ENCODE measurements at places on chromosomes 6 and 20. TPM values are rescaled to one million over a fixed set of nuclear protein-coding genes. Genes with fewer than 3 reads are reported as not detected.
A peak's percentile ranks its signal among the peaks of the same experiment; 100 is the strongest.

GRCh38 chr20:44477151-44477550, 1.5 kb downstream of the TTPAL start:
- peak; percentile 63 for DNase-seq

TMEM63B gene
- 121 TPM for total RNA-seq

DNA sequence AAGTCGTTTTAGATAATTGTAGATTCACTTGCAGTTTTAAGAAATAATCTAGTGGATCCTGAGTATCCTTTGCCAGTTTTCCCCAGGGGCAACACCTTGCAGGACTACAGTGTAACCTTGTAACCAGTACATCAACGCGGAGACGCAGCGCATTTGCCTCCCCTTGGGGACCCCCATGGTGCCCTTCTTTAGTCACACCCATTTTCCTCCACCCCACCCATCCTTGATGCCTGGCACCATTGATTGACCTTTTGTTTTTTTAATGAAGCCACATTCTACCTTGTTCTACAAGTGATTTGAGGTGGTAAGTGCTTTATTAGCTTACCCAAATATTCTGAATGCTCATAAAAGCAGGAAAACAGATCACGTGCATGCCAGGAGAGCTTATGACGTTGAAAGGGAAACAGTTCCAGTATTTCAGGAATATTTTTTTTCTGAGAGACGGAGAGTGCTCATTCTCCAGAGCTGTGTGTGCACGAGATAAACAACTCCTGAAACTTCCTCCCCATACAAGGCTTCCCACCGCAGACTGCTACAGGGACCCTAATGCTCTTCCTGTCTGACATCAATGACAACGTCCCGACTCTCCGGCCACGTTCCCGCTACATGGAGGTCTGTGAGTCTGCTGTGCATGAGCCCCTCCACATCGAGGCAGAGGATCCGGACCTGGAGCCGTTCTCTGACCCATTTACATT, 35.7 kb downstream of the CDH26 start:
- DNase-seq = no peak

- DNase-seq = no peak
These were observed 8.5 kb downstream of the MTCH1 start for GRCh38 chr6:36977470-36977941.

GRCh38 chr6:18920701-18921100, 533.6 kb downstream of the RNF144B start:
- no peak for DNase-seq

GID8 gene
- 43.2 TPM for total RNA-seq

SNX3 gene
- 147 TPM for total RNA-seq

SNPH gene
- 7.6 TPM for total RNA-seq

CLDN20 gene
- total RNA-seq = 0.26 TPM

MICA gene
- total RNA-seq = 32.3 TPM

GJA10 gene
- not detected for total RNA-seq

TRIM10 gene
- total RNA-seq = not detected

DNA sequence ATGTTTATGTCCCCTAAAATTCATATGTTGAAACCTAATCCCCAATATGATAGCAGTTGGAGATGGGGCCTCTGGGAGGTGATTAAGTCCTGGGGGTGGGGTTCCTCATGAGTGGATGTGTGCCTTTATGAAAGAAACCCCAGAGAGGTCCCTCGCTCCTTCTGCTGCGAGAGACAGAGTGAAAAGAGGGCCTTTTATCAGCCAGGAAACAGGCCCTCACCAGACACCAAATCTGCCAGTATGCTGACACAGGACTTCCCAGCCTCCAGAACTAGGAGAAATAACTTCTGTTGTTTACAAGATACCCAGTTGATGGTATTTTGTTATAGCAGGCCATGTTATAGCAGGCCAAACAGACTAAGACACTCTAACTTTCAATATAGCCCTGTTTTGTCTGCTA, 100.9 kb upstream of the NFATC2 start:
- DNase-seq = no peak

SLC23A2 gene
- 23.8 TPM for total RNA-seq

TNNC2 gene
- total RNA-seq = not detected

DNA sequence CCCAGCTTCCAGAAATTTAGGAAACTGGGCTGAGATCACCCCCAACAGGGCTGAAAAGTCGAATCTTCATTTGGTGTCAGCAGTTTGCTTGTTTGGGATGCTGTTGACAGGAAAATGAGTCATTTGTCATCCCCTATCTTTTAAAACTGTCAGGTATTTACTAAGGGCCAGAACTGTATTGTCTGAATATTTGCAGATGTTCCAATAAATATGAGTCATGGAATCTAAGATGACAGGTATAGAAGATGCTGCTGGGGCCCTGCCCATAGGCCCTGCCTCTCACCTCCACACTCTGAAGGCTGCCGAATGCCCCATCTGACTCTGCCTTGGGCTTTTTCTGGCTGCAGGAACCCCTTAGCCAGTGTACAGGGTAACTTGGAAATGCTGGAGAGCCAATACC, 3.9 kb downstream of the ETV7 start:
- DNase-seq = no peak

GRCh38 chr20:4134861-4135379, 119.6 kb upstream of the RNF24 start:
- no peak for DNase-seq

- no peak for DNase-seq
These were observed 58.3 kb downstream of the COL12A1 start for GRCh38 chr6:75147512-75147911.

BYSL gene
- 14.2 TPM for total RNA-seq

GRCh38 chr6:95133578-95133977, 443.8 kb upstream of the MANEA start:
- peak; percentile 51 for DNase-seq

DNA sequence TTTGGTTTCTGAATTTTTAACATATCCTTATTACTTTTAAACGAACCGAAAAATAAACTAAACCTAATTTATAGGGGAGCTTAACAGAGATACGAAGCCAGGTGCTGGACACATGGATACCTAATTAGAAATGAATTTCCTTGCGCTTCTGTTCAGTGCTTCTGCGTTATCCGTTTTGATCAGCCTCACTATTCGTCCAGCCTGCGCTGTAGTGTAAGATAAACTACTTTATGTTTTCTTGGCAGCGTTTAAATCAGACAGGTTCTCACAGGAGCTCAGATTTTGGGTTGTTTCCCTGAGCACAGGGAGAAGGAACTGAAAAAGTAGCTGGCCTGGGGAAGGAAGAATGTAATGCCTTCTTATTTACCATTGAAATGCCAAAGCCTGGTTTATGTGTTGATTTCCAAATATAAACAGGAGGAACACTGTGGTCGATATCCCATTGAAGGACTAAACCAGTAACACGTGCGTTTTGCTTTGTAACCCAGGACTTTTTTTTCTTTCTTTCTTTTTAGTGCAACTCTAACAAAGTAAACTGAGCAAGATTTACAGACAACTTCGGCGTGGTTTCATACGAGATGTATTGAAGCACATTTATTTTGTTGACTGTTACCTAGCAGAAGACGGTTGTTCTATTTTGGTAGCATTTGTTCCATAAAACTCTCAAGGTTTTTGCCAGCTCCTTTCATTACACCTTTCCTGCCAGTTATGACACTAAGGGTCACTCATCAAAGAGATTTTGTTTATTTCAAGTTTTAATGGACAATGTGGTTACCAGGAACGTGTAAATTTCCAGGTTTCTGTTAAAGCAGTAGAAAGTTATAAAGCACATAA, 214.8 kb upstream of the HEY2 start:
- no peak for DNase-seq

APMAP gene
- total RNA-seq = 104 TPM

GRCh38 chr6:84853901-84854300, 89.5 kb upstream of the TBX18 start:
- DNase-seq = no peak

- DNase-seq = no peak
These were observed 15.8 kb downstream of the NCOA5 start for GRCh38 chr20:46074006-46074405.

PAK5 gene
- not detected for total RNA-seq

DNA sequence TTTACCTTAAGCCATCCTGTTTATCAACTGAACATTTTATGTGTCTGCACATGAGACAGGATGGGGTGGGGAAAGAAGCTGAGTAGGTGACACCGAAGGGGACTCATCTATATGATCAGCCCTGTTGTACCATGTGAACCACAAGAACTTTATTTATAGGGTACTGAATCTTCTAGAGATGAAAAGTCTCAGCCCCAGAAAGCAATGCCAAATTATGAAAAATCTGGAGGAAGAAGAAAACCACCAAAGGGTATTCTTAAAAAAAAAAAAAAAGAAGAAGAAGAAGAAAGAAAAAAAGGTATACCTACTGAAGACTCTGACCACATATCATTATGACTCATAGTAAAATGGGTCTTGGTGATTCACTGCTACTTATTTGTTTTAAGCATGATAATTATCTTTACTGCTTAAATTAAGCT, 39.8 kb upstream of the HBS1L start:
- peak; percentile 41 for DNase-seq

- DNase-seq = peak; percentile 81
These were observed 116.2 kb downstream of the MAP3K5 start for GRCh38 chr6:136676075-136676474.
